HEK293T (cell line): ENCODE measurements at places on chromosomes 11 and 22.

DNA sequence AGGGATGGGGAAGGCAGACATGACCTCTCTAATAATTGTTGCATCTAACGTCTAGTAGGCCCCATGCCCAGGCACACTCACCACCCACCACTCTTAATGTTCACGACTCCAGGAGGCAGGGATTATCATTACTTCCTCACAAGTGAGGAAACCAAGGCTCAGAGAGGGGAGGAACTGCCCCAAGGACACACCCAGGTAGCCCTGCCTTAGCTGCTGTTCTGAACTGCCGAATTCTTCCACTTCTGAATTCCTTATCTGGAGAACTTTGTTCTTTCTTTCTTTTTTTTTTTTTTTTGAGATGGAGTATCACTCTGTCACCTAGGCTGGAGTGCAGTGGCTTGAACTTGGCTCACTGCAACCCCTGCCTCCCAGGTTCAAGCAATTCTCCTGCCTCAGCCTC, 16.7 kb downstream of the SLCO2B1 start:
- no peak for DNase-seq

- no peak for DNase-seq
Observed at GRCh38 chr11:45751430-45751829, 53.5 kb upstream of the SLC35C1 start.

GRCh38 chr11:113518716-113519495, 43.7 kb upstream of the DRD2 start:
- DNase-seq = no peak

DNA sequence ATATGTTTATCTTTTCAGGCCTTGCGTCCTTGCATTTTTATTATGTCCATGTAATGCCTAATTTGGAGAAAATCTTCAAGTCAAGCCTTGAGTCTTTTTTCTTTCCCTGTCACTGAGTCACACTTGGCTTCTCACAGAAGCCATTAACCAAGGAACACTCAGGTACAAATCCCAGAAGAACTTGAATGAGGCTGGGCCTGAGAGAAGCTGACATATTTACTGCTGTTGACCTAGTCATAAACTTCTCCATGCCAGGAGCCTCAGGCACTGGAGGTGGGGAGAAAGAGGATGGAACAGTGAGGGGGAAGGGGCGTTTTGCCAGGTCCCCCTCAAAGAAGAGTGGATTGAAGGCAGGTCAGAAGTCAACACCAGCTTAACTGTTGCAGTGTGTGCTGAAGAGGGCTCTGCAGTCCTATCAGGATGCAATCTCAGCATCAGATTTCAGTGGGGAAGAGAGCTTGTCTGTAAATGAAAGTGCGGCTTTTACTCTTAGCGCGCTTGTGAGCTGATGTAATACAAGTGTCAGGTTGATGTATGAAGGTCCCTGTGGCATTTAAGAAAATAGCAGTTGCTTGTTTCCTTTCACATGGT, 526.0 kb downstream of the ETS1 start:
- peak; percentile 39 for DNase-seq

- no peak for DNase-seq
Observed at GRCh38 chr11:65431451-65432099, 9.0 kb downstream of the NEAT1 start.

DNA sequence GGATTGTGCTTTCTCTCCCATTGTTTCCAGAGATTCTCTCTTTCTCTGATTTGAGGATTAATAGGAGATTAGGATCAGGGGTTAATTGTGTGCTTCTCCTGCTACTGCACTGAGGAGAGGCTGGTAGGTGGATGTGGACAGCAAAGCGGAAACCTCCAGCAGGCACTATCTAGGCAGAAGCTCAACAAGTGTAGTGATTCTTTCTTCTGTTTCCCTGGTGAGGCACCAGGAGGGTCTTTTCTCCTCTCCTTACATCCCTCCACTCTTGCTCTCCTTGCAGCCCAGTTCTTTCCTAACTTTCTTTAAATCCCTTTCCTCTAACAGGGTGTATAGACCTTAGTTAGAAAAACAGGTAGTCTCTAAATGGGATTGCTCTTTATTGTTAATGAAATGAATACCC, 1.9 kb upstream of the ZBTB16 start:
- DNase-seq = no peak

DNA sequence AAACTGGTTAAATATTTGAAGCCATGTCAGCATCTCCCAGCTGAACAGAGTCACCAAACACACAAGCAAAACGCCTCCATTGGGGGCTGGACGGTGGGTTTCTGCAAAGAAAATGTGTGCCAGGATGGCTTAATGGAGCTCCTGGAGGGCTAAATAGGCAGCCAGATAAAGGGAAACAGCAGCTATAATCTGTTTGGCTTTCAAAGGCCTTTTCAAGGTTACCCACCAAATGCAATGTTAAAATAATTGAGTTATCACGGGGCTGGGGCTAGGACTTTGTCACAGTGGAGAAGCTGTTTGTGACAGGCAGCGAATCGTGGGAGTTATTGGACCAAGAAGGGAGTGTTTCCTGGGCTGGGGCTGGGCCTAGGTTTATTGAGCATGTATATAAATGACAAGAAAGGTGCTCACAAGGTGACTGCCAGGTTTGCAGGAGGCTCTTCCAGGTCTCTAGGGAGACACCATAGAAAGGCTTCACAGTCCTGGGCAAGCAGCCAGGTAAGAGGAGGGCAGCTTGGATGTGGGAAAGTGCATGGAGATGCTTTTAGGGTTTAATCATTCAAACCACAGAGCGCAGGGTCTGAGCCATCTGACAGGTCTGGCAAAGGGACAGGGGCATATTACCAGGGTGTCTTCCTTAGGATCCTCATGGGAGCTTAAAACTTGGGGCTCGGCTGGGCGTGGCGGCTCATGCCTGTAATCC, 28.3 kb downstream of the GRIK4 start:
- no peak for DNase-seq

DNA sequence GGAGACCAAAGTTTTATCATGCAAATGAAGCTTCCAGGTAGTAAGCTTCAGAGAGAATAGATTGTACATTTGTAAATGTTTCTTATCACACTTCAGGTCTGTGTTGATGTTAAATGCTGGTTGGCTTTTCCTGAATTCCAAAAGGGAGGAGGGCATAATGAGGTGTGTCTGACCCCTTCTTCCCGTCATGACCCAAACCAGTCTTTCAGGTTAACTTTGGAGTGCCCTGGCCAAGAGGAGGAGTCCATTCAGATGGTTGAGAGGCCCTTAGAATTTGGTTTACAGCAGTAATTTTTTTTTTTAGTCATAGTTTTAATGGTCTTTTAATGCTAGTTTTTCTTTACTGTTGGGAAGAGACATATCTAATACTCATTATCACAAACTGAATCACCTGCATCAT, 2.5 kb downstream of the OR6X1 start:
- DNase-seq = no peak

DNA sequence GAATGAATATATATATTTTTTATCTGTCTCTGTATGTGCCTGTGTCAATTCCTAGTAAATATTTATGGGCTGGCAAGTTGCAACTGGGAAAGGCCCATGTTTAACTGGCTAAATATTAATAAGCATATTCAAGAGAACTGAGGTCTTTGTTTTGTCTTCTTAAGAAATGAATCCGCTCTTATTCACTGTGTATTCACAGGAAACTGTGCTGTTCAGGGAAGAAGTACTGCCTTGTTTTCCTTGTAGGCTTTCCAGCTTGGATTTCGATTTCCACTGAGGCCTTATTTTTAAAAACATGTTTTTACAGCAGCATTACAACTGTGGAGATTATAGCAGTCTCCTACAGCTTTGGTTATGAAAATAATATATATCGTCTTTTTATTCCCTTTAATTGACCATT, 64.7 kb downstream of the LDLRAD3 start:
- DNase-seq = no peak

- no peak for DNase-seq
Observed at GRCh38 chr22:27571463-27572277, 229.9 kb downstream of the MN1 start.

GRCh38 chr11:11416502-11416901, 63.5 kb upstream of the CSNK2A3 start:
- no peak for DNase-seq

- no peak for DNase-seq
Observed at GRCh38 chr22:38314051-38314932, 2.9 kb downstream of the CSNK1E start.

GRCh38 chr11:114377612-114378267, 22.6 kb downstream of the C11orf71 start:
- no peak for DNase-seq

GRCh38 chr22:32844251-32844650, 42.7 kb downstream of the TIMP3 start:
- no peak for DNase-seq

- DNase-seq = no peak
Observed at GRCh38 chr11:129247135-129247534, 55.0 kb upstream of the ARHGAP32 start.

DNA sequence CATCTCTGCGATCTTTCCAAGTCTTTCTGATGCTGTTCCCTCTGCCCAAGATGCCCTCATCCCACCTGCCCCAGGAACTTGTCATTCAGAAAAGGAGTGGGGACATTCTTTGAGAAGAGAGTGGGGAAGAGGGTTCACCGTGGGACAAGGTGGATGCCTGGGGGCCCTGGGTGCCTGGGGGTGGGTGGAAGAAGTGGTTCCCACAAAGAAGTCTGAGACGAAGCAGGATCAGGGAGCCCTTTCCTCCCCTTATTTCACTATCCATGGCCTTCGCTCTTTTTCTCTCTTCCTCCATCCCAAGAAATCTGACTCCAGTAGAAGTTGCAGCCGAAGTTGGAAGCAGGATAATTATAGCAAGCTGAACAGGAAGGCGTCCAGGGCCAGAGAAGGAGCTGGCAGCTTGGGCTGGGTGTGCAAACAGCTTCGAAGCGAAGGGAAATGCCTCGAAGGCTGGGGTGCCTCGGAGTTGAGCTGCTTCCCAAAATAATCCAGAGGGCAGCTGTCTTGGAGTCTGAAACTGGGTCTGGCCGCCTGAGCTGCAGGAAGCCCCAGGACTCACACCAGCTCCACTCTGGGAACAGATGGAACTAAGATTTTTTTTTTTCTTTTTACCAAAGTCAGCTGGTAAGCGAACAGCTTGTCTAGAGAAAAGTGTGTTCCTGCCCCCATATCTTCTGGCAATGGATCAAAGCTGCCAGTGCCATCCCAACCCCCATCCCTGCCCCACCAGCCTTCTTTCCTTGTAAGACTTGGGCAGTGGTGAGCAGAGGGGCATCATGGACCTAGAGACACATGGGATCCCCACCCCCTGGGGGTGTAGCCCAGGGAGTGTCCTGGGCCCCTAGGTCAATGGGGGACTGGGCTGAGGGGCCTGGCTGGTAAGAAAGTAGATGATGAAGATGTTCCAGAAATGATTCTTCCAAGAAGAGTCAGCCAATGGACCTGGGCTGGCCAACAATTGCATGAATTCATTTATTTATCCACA, 31.5 kb downstream of the PARVG start:
- peak; percentile 4 for DNase-seq

- no peak for DNase-seq
Observed at GRCh38 chr11:131307506-131307905, 62.9 kb upstream of the NTM start.

- no peak for DNase-seq
Observed at GRCh38 chr22:17575151-17575550, 11.9 kb downstream of the SLC25A18 start.

DNA sequence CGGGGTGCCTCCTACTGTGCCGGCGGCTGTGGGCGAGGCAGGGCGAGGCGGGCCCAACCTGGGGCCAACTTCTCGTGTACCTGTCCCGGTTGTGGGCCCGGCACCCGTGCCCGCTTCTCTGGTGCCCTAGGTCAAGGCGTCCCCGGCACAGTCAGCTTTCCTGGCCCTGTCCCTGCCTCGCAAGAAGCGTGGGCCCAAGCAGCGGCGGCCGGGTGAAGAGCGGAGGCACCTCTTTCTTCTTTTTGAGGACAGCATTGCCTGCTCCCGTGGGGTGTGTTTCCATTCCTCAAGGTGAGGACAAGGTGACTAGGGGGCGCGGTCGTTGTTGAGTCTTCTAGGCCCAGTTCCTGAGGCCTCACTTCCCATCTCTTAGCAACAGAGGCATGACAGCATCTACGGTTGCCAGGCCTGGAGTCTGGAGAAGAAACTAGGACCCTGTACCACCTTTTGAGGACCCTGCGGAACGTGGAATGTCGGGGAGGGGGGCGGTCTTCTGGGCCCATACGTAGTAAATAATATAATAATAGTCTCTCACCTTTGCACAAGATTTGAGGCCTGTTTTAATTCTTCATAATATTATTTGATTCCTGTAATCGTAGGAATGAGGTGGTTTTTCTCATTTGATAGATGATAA, 418 bp downstream of the ACO2 start:
- DNase-seq = no peak

DNA sequence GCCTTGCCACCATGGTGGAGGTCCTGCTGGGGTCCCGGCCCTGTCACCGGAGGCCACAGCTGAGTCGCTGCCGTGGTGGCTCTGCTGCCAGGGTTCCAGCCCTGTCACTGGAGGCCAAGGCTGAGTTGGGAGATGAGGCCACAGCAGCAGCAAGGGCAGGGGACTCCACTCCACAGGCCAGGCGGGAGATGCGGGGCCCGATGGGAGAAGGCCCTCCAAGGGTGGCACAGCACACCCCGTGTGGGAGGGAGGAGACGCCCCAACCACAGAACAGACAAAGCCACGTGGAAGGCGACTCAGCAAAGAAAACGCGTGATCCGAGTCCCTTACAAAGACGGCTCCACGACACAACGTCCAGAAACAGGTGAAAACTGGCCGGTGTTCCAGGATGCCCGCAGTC, 159.3 kb downstream of the BRD1 start:
- no peak for DNase-seq

DNA sequence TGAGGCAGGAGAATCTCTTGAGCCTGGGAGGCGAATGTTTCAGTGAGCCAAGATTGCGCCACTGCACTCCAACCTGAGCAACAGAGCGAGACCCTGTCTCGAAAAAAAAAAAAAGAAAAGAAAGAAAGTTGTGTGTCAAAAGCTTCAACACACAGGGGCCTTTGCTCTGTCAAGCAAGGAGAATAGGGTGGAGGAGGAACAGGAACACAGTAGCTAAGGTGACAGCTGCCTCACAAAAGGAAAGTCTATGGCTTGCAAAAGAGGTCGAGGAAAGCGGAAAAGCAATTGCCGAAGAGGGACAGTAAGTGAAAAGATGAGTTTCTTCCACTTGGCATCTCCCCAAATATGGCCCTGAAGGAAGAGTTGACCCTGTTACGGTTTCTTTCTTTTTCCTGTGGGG, 26.5 kb upstream of the TMA7B start:
- no peak for DNase-seq

DNA sequence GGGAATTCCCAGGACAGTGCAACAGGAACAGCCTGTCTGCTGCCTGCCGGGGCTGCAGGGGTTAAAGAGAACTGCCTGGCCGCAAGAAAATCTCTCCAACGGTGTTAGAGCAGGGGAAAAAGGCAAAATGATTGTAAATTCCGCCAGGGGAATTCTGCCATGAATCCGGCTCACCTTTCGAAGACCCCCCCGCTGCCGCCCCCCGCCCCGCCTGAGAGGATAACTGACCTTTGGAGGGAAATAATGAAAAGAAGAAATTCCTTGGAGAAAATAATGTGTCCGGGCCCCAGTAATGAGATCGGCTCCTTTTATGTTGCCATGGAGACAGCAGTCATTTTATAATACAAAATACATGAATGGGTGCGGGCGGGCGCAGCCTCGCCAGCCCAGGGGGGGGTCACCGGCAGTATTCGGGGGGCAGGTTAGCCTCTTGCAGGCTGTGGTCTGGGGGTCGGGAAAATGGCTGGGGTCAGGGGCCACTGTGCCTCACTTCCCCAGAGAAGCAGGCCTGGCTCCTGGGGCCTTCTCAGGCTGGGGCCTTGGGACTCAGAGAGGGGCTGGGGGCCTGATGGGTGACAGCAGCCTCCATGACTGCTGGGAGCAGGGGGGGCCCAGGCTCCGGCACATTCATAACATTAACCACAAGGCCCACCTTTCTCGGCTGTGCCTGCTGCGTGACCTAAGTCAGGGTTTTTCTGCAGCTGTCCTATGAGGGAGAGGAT, 228.1 kb downstream of the MN1 start:
- DNase-seq = no peak

- DNase-seq = peak; percentile 80
Observed at GRCh38 chr11:44911029-44911814, 39.5 kb downstream of the TP53I11 start.
